ENCODE measurements at places on chromosomes 7 and 10.

GRCh38 chr7:22672846-22673680 is 53.9 kb upstream of the IL6 start:
- DNase-seq: no peak

DNA sequence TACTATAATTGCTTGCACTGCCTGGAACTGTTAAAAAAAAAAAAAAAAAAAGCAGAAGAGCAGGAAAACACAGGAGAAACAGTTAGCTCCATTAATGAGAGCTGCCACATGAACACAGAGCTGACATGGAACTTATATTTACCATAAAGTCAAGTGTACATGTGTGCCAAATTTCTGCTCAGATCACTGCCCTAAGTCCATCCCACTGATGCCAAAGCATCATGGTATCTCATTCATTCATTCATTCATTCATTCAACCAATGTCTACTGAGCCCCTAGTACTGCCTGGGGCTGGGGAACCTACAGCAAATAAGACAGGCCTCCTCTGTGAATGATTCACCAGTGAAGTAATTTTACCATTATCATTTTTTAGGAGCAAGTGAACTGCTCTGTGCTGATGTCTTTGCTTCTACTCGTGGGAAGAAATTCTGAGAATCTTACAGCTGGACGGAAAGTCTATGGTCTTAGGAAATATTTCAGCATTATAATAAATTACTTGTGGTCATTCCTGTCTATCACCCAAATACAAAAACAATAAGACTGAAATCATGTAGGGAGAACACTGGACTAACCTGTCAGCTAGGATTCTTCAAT is 58.8 kb upstream of the ABLIM1 start:
- no peak for DNase-seq

DNA sequence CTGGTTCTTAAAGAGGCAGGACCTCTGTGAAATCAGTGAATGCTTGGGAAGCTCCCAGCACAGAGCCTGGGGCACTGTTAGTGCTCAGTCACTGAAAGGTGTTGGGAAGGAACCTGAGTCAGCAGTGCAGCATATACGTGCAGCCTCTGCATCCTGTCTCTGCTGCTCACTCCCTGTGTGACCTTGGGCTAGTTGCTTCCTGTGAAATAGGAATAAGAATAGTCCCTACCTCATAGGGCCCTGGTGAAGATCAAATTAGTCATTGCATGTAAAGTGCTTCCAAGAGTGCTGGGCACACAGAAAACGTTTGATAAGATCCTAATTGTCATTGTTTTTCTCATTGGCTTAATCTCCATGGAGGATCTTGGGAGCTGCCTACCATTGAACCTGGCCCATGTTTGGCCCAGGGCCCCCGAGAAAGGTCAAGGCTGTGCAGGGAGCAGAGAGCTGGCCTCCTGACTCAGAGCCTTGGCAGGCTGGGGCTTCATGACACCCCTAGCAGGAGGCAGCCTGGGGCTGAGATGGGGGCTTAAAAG is 73.3 kb upstream of the COL13A1 start:
- no peak for DNase-seq

- DNase-seq: no peak
These were observed 54.9 kb downstream of the SEM1 start for GRCh38 chr7:96654630-96655188.

DNA sequence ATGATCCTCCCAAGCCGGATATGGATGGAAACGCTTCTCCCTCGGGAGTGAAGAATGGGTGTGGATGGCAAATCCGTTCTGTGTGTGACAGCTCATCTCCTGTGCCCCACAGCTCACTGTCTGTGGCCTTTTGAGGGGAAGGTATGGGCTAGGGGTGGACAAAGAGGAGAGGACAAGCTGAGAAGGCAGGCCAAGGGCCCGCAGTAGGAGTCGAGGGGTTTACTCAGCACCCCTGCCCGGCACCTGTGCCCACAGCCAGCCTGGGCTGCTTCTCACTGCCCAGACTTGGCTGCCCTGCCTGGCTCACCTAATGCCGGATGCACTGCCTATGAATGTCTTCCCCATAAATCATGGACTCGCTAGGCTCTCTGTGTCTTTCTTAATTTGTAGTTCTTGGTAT is 503.8 kb downstream of the TCERG1L start:
- DNase-seq: no peak

DNA sequence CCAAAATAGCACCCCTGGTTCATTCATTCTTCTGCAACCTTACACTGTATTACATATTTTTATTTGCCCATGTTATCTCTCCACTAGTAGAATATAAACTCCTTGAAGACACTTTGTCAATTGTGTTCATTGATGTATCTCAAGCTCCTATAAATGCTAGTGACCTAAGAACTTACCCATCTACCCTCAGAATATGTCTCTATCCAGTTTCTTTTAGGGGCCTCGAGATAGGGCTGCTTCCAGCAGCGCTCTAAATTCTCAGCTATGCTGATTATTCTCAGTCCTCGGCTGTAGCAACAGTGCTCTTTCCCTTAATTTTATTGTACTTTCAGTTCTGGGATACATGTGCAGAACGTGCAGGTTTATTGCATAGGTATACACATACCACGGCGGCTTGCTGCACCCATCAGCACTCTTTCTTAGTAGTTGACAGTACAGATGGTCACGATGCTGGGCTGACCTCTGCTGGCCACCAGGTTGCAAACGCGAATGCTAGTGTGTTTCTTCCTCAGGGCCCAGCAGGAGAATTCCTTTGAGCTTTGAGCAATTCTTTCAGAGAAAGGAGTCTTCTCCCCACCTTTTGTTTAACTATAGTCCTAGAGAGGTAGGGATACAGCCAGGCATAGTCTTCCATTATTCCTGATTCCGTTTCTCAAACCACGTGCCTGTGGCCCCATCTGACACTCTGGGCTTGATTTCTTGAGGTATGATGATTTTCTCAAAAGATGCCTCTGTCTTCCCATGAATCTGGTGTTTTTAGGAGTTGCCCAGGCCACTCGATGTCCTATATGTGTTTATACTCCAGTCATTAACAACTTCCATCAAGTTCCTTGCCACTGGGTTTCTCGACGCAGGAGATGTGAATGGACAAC is 49.1 kb upstream of the CDC14C start:
- DNase-seq: peak; percentile 3

GRCh38 chr10:59177031-59177797 is 771 bp downstream of the PHYHIPL start:
- no peak for DNase-seq

DNA sequence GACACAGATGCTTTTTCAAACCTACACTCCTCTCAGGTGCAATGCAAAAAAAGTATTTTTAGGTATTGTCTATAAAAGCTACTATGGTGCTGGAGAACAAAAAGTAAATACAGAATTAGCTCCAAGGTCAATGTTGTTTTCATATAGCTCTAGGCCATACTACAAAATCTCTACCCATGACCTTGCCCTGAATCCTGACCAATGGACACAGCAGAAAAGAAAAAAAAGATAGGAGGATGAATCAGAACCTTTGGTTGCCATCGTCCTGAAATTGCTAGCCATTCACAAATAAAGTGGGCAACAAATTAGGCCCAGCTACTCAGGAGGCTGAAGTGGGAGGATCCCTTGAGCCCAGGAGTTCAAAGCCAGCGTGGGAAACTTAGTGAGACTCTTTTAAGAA is 35.2 kb upstream of the RELN start:
- DNase-seq: no peak

DNA sequence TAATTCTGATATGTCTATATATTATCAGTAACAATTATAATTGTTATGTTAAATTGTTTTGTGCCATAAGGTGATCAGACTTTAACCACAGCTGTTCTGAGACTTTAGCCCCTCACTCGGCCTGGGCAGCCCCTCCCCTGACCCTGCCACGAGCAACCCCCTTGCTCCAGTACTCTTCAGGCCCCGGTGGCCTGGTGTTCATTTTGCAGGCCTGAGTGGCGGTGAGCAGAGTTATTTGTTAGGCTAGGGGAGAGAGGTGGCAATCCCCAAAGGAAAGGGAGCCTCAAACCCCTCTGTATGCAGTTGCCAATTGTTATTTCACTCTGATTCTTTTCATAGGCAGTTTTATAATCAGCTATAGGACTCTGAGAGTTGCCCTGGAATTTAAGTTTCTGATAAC is 22.9 kb upstream of the CREB3L2 start:
- DNase-seq: no peak

- DNase-seq: no peak
These were observed 109.2 kb downstream of the PDGFA start for GRCh38 chr7:410395-410910.

DNA sequence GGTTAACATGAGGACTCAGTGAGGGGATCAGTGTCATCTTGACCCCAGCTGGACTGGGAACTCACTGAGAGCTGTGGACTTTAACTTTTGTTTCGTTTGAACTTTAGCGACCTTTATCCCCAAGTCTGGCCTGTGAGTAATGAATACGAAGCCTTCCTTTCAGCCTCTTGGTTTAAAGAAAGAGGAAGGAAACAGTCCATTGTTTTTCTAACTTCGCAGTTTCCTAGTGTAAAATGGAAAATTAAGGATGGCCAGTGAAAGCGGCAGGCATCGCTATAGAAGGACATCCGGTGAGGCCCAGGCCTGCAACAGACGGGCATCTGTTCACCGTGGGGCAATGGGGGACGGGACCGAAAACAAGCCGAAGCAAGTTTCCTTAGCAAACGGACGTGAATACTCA is 44.1 kb upstream of the ADO start:
- no peak for DNase-seq

DNA sequence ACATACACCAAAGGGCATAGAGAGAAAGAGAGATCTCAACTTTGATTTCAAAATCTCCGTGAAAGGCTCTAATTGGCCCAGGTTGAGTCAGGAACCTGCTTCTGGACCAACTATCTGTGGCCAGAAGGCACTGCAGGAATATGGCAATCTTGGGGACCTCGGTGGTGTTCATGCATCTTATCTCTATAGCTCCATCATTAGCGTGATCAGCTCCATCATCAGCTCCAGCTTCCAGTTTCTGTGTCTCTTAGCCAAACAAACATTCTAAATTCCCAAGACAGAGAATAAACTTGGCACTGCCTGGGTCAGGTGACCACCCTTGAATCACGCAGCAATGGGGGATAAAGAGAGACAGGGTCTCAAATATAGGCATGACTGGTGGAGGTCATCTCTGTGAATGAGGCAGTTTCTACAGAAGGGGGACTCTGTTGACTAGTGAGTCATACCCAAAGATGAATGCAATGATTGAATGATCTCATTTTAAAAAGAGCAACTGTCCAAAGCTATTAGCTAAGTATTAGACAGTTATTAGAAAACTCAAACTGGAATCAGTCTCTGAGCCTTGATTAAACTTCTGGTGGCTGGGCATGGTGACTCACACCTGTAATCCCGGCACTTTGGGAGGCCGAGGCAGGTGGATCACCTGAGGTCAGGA is 5.4 kb upstream of the NRF1 start:
- DNase-seq: no peak

DNA sequence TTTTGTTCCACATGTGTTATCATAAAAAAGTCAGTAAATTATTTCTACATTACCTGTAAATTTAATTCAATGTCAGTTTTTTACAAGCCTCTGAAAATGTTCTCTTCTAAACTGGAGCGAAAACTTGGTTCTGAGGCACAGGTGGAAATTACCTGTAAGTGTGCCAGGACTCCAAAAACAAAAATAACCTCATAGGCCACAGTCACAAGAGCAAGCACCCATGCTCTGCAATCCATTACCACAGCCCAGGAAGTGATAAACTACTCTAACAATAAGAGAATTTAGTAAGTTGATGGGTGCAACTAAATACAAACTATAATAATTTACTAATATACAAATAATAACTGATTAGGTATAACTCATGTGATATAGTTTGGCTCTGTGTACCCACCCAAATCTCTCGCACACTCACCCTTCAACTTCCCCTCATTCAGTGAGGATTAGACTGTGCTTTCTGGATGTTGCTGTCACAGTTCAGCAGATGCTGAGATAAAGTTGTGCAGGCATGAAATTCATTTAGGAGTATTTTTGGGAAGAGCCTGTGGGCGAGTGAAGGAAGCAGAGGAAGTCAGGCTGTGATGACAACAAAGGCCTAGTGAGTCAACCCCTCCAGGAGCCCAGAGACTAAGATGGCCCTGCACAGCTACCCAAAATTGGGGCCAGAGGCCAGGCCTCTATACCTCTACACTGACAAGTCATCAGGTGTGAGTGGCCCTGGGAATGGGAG is 16.3 kb upstream of the GIMAP6 start:
- no peak for DNase-seq

GRCh38 chr10:43708262-43708661 is 59.6 kb upstream of the ZNF32 start:
- DNase-seq: no peak

- peak; percentile 3 for DNase-seq
These were observed 543.3 kb downstream of the CALN1 start for GRCh38 chr7:71868797-71869196.

GRCh38 chr10:4776234-4776638 is 49.8 kb upstream of the AKR1E2 start:
- DNase-seq: no peak

- no peak for DNase-seq
These were observed 1239.3 kb downstream of the SORCS1 start for GRCh38 chr10:105925045-105925785.

GRCh38 chr10:56782503-56782902 is 421.4 kb upstream of the ZWINT start:
- no peak for DNase-seq

- DNase-seq: peak; percentile 62
These were observed 50.5 kb downstream of the STK32C start for GRCh38 chr10:132257271-132257670.

DNA sequence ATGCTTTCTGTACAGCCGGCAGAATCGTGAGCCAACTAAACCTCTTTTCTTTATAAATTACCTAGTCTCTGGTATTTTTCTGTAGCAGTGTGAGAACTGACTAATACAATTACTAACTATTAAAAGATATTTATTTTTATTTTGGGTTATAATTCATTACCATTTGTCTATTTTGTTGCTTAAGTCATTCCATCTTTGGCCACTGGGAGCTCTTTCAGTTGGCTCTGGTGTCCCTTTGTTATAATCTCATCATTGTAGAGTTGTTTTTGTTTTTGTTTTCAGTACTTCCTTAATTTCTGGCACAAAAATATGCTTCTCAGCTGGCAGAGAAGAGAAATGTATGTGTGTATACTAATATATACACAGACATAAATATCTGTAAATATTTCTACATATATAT is 807.9 kb upstream of the MBL2 start:
- no peak for DNase-seq

- DNase-seq: no peak
These were observed 87.6 kb upstream of the CCDC6 start for GRCh38 chr10:59993931-59994330.

- DNase-seq: no peak
These were observed 133.3 kb downstream of the EXOC4 start for GRCh38 chr7:133386205-133386604.

DNA sequence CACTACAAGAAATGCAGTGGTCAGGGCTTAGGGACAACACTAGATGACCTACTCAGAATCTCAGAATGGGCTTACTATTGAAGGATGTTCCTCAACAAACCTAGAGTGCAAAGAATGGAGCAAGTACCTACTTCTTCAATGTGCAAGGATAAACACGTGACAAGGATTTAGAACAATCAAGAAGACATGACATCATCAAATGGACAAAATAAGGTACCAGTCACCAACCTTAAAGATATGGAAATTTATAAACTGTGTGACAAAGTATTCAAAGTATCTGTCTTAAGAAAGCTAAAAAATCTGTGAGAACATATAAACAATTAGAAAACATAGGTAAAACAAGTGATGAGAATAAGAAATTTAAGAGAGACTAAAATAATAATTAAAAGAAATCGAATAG is 656.1 kb downstream of the ZWINT start:
- no peak for DNase-seq

Measured in activated CD4-positive, alpha-beta T cell treated with anti-CD3 and anti-CD28 coated beads for 48 hours (primary cell).